ENCODE measurements at places on chromosomes 16 and 17. TPM values are rescaled to one million over a fixed set of nuclear protein-coding genes. Genes with fewer than 3 reads are reported as not detected.

GDPD1 gene
- 11.8 TPM for polyA plus RNA-seq

MARVELD3 gene
- polyA plus RNA-seq: 12.9 TPM

OSBPL7 gene
- polyA plus RNA-seq: 9.3 TPM

FADS6 gene
- 0.33 TPM for polyA plus RNA-seq

KRTAP4-9 gene
- polyA plus RNA-seq: not detected

DPEP2 gene
- polyA plus RNA-seq: 1.0 TPM

DUSP3 gene
- polyA plus RNA-seq: 58.9 TPM

KLHL10 gene
- polyA plus RNA-seq: 0.24 TPM

CDK5RAP3 gene
- 140 TPM for polyA plus RNA-seq

KREMEN2 gene
- polyA plus RNA-seq: 1.1 TPM

DNA sequence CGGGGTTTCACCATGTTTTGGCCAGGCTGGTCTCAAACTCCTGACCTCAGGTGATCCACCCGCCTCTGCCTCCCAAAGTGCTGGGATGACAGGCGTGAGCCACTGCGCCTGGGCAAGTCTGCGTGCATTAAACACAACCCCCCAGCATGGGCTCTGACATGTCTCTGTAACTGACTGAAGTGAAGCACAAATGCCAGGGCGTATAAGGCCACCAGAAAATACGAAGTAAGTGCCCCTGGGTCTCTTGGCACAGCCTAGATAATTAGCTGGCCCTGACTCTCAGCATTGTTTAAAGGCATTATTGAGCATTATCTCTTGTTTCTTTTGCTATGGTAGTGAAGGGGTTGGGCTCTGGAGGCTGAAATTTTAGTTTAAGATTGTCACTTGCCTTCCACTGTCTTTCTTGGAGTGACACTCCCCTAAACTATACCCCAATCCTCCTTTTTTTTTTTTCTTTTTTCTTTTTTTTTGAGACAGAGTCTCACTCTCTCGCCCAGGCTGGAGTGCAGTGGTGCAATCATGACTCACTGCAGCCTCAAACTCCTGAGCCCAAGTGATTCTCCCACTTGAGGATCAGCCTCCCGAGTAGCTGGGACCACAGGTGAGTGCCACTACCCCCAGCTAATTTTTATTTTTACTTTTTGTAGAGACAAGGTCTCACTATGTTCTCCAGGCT, 8.2 kb upstream of the SEC14L1 start:
- no peak for DNase-seq

- DNase-seq: no peak
Measured at GRCh38 chr17:50847566-50847965, 12.2 kb downstream of the WFIKKN2 start.

GRCh38 chr17:42058063-42058462, 7.7 kb upstream of the C17orf113 start:
- no peak for DNase-seq

DNA sequence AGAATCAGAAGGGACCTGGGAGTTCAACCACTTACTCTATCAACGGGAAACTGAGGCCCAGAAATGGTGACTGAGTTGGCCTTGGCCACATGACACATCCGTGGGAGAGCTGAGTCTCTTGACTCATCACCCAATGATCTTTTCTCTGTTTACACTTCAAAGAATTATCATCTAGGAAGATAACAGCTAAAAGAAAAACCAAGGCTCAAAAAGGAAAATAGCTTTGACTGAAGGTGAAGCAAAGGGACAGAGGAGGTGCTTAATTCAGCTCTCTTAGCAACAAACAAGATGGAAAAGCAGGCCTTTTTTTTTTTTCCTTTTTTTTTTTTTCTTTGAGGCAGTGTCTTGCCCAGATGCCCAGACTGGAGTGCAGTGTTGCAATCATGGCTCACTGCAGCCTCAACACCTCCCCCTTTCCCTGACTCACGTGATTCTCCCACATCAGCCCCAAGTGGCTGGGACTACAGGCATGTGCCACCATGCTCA, 16.7 kb downstream of the ERCC4 start:
- no peak for DNase-seq

GRCh38 chr17:74898376-74898946, 5.0 kb upstream of the FADS6 start:
- DNase-seq: no peak

- DNase-seq: no peak
Measured at GRCh38 chr17:348692-349425, 3.7 kb downstream of the RPH3AL start.

DNA sequence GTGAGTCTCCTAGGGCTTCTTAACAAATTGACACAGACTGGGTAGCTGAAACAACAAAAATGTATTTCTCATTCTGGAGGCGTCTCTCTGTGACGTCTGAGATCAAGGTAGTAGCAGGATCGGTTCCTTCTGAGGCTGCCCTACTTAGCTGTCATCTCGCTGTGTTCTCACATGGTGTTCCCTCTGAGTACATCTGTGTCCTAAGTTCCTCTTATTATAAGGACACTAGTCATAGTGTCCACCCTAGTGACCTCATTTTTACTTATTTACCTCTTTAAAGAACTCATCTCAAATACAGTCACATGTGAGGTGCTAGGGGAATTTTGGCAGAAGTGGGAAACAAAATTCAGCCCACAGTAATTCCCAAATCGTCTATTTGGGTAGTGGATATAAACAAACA, 529.1 kb downstream of the NPIPA7 start:
- DNase-seq: no peak

GRCh38 chr17:43010667-43011308, 4.2 kb downstream of the IFI35 start:
- no peak for DNase-seq

GRCh38 chr16:55991843-55992242, 116.7 kb upstream of the CES5A start:
- no peak for DNase-seq

GRCh38 chr16:81709016-81709900, 69.8 kb upstream of the PLCG2 start:
- no peak for DNase-seq

- DNase-seq: no peak
Measured at GRCh38 chr17:64253470-64253869, 9.6 kb downstream of the TEX2 start.

- DNase-seq: no peak
Measured at GRCh38 chr17:63611354-63611753, 10.7 kb downstream of the TACO1 start.

- DNase-seq: no peak
Measured at GRCh38 chr16:83676086-83676485, 131.7 kb upstream of the HSBP1 start.

GRCh38 chr17:41837761-41838538, at the start of gene KLHL10:
TSS of gene KLHL10 (plus strand) at chr17:41837825. CDS start at chr17:41837933, 108 bp downstream.
- DNase-seq: no peak

DNA sequence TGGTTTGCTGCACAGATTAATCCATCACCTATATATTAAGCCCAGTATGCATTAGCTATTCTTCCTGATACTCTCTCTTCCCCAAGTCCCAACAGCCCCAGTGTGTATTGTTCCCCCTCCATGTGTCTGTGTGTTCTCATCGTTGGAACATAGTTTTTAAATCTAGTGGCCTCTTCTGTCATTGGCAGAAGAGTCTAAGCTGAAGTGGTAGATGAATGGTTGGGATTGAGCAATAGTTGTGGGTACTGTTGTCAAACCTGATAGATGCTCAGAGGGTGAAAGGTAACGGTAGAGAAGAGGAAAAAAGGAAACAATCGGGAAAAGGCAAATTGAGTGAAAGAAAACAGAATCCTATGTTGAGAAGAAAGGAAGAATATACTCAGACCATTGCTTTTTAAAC, 29.9 kb downstream of the MAP3K3 start:
- DNase-seq: no peak

- DNase-seq: no peak
Measured at GRCh38 chr17:69551212-69552010, 136.9 kb downstream of the MAP2K6 start.

DNA sequence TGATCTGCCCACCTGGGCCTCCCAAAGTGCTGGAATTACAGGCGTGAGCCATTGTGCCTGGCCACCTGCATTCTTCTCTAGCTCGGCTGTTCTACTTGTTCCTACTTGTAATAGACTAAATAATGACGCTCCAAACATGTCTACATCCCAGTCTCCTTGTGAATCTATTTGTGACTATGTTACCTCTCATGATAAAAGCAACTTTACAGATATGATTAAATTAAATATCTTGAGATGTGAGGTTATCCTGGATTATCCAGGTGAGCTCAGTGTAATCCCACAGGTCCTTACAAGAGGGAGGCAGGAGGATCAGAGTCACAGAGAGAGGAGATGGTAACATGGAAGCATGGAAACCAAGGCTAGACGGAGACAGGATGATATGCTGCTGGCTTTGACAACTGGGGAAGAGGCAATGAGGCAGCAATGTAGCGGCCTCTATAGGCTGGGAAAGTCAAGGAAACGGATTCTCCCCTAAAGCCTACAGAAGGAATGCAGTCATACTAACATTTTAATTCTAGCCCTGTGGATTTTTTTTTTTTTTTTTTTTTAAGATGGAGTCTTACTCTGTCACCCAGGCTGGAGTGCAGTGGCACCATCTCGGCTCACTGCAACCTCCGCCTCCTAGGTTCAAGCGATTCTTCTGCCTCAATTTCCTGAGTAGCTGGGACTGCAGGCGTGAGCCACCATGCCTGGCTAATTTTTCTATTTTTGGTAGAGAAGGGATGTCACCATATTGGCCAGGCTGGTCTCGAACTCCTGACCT, 5.0 kb upstream of the LASP1 start:
- DNase-seq: no peak
